ENCODE measurements at places on chromosomes 3 and 15.
A peak's percentile ranks its signal among the peaks of the same experiment; 100 is the strongest.

- H3K36me3 ChIP-seq = no peaks in the 10 kb centered on the region
- no peak for DNase-seq
- H3K4me1 ChIP-seq = peaks cover 26% of the 10 kb centered on the region
- no peaks in the 10 kb centered on the region for H3K27me3 ChIP-seq
- H3K4me3 ChIP-seq = no peak overlapping the region
Measured at GRCh38 chr15:58309963-58310928, 121.5 kb upstream of the LIPC start.

GRCh38 chr3:80366808-80367548, 599.2 kb upstream of the ROBO1 start:
- no peaks in the 10 kb centered on the region for H3K36me3 ChIP-seq
- no peaks in the 10 kb centered on the region for H3K4me1 ChIP-seq
- H3K27ac ChIP-seq = no peak overlapping the region
- no peak overlapping the region for H3K4me3 ChIP-seq
- no peaks in the 10 kb centered on the region for H3K27me3 ChIP-seq

GRCh38 chr3:135970506-135971116, 5.1 kb downstream of the PPP2R3A start:
- DNase-seq = no peak
- no peak overlapping the region for H3K27ac ChIP-seq
- peaks cover 36% of the 10 kb centered on the region for H3K27me3 ChIP-seq
- no peaks in the 10 kb centered on the region for H3K36me3 ChIP-seq
- H3K4me3 ChIP-seq = no peak overlapping the region
- H3K4me1 ChIP-seq = no peaks in the 10 kb centered on the region

DNA sequence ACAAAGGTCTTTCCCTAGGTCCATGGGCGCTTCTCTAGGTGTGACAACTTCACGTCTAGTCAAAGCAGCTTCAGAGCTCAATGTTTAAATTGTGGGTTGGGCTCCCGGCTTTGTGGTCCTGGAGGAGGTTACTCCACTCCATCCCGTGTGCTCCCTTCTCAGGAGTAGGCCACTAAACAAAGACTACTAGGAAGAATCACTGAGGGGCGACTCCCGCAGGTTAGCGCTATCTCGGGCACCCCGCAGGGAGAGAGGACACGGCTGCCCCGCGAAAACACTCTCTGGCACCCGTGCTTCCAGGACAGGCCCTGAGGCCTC, 500 bp downstream of the PARP6 start:
- H3K27ac ChIP-seq = peak overlapping the region; percentile 89
- H3K4me3 ChIP-seq = peak overlapping the region; percentile 88
- DNase-seq = no peak
- H3K4me1 ChIP-seq = peaks cover 39% of the 10 kb centered on the region
- no peaks in the 10 kb centered on the region for H3K27me3 ChIP-seq

- no peaks in the 10 kb centered on the region for H3K36me3 ChIP-seq
- H3K27ac ChIP-seq = no peak overlapping the region
- H3K4me3 ChIP-seq = no peak overlapping the region
Measured at GRCh38 chr3:10974131-10974530, 18.4 kb upstream of the SLC6A1 start.

- no peaks in the 10 kb centered on the region for H3K36me3 ChIP-seq
- no peaks in the 10 kb centered on the region for H3K27me3 ChIP-seq
- peaks cover 11% of the 10 kb centered on the region for H3K4me1 ChIP-seq
- H3K27ac ChIP-seq = no peak overlapping the region
- H3K4me3 ChIP-seq = no peak overlapping the region
Measured at GRCh38 chr15:59294574-59295260, 78.0 kb downstream of the MYO1E start.

DNA sequence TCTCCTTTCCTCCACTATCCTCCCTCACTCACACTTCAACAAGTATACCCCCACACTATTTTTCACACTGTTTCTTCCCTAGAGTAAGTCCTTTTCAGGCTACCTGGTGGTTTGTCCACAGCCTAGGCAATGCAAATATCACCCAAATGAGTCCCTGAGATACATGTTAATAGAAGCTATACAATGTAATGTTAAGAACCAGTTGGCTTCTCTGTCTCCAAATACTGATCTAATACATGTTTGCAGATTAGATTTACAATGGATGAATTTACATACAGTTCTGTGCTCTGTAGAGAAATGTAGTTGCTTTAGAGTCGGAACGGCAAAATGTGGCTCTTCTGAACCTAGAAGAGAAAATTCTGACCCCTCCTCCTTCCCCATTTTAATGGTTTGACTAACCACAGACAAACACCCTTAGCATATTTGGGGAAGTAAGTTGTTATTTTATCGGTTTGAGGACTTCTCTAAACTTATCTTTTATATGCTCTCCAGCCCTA, 63.6 kb upstream of the MBNL1 start:
- H3K27ac ChIP-seq = peak overlapping the region; percentile 99
- H3K27me3 ChIP-seq = no peaks in the 10 kb centered on the region
- H3K4me3 ChIP-seq = peak overlapping the region; percentile 99
- peaks cover 53% of the 10 kb centered on the region for H3K4me1 ChIP-seq
- DNase-seq = no peak

DNA sequence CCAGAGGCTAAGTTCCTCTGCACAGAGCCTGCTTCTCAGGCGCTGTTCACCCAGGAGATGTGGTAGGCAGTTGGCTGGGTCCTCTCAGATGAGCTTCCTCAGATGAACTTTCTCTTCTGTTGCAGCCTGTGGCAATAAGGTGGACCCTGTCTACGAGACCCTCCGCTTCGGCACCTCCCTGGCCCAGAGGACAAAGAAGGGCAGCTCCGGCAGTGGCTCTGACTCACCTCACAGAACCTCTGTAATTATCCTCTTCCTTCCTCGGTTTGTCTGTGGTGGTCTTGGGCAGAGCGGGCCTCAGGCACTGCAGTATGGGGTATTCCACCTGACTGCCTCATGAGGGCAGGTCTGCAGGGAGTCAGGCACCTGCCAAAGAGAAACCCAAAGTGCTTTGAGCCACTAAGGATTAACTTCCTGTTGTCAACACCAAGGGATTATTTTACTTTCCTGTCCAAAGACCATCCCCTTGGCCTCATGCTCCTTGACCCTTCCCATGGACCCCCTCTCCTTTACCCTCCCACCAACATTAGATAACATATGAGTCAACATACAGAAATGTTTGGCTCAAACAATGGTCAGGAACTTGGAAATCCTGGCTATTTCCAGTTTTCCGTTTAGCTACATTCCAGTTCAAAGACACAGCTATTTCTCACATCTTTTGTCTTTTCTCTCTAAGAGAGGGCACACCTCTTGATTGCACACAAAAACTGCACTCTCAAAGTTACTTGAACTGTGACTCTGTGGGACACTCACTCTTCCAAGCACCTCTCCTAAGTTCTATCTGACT, 105.9 kb downstream of the STAC start:
- no peak overlapping the region for H3K4me3 ChIP-seq
- no peaks in the 10 kb centered on the region for H3K27me3 ChIP-seq
- no peak overlapping the region for H3K27ac ChIP-seq
- DNase-seq = no peak

DNA sequence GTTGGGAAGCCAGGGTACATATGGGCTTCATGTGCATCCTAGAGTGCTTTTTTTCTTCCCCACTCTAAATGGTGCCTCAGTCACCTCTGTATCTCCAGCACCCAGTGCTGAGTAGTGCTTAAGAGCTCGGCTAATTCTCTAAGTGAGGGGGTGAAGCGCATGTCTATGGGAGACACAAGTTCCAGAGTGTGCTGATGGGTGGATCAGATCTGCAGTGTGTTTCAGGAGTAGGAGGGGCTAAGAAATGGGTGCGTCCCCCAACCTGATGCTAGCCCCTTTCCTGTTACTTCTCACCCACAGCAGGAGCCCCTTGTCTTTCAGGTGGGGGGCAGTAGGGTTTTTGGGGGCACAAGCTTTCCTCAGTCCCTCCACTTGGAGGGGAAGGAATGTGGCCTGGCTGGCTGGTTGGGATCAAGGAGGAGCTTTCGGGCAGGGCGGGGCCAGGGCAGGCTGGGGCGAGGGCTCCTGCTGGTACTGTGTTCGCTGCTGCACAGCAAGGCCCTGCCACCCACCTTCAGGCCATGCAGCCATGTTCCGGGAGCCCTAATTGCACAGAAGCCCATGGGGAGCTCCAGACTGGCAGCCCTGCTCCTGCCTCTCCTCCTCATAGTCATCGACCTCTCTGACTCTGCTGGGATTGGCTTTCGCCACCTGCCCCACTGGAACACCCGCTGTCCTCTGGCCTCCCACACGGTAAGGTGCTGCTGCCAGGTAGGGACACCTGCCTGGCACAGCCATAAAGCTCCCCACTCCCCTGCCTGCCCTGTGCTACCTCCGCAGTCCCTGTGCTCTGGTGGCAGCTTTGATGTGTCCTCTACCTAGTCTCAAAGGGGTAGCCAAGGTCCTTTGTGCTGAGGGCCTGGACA, at the start of gene IL17RE:
Gene IL17RE (plus strand): TSS at position 477 of the 866 bp plus-strand sequence. CDS start 85 bp downstream, at position 562.
- H3K4me1 ChIP-seq = peaks cover 39% of the 10 kb centered on the region
- no peak for DNase-seq
- peak within 1 kb of the TSS; percentile 79 for H3K4me3 ChIP-seq
- H3K36me3 ChIP-seq = no peaks in the 10 kb centered on the region
- H3K27me3 ChIP-seq = no peaks in the 10 kb centered on the region
- peak within 1 kb of the TSS; percentile 79 for H3K27ac ChIP-seq

- no peak for DNase-seq
- peak overlapping the region; percentile 90 for H3K27ac ChIP-seq
- H3K27me3 ChIP-seq = no peaks in the 10 kb centered on the region
- H3K4me3 ChIP-seq = peak overlapping the region; percentile 78
Measured at GRCh38 chr3:134251731-134252391, 1.2 kb upstream of the RYK start.

GRCh38 chr3:135771760-135772159, 193.8 kb upstream of the PPP2R3A start:
- no peaks in the 10 kb centered on the region for H3K4me1 ChIP-seq
- H3K27ac ChIP-seq = no peak overlapping the region
- no peak overlapping the region for H3K4me3 ChIP-seq
- no peaks in the 10 kb centered on the region for H3K27me3 ChIP-seq

- no peak for DNase-seq
- H3K4me3 ChIP-seq = peak overlapping the region; percentile 73
- H3K36me3 ChIP-seq = peaks cover 2% of the 10 kb centered on the region
- H3K27me3 ChIP-seq = peaks cover 32% of the 10 kb centered on the region
- peaks cover 13% of the 10 kb centered on the region for H3K4me1 ChIP-seq
Measured at GRCh38 chr15:64045774-64046420, 388 bp downstream of the DAPK2 start.

DNA sequence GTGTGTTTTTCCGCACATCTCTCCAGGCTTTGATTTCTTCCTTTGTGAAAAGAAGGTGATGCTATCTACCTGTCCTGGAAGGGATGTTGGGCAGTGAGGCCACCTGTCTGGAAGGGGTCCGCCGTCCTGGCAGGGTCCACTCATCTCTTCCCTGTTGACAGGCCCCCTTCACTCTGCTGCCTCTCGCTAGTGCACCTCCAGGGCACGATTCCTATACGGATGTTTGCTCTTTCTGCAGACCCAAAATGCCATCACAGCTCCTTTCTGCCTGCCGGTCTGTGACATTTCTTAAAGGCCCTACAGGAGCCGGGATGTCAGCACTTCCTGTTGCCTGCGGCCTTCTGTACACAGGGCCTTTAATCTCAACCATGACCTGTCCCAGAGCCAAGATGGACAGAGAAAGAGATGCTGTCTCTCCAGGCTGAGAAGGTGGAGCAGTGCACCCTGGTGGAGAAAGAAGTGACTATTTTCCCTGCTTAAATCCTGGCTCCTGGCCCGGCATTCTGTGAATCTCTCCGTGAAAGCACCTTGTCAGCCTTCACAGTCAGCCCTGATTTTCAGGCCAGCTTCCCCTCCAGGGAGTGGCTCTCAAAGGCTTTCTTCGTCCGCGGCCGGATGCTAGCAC, 7.4 kb downstream of the FAM3D start:
- H3K27ac ChIP-seq = no peak overlapping the region
- peaks cover 2% of the 10 kb centered on the region for H3K36me3 ChIP-seq
- DNase-seq = no peak
- H3K4me3 ChIP-seq = no peak overlapping the region

DNA sequence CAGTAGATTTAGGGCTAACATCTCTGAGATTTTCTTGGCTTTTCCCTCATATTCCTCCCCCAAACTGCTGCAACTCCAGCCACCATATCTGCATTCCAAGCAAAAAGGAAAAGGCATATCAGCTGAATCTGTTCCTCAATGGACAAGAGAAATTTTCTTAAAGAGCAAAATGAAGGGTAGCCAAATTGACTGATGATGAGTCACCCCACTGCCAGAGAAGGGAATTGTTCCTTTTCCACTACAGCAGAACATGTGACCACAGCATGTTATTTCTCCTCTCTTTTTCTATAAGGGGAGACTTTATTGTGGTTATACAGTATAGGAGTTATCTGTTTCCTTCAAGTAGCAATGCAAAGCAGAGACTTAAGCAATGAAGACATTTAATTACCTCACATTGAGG, 172.5 kb downstream of the MTHFS start:
- H3K27me3 ChIP-seq = peaks cover 30% of the 10 kb centered on the region
- H3K4me3 ChIP-seq = no peak overlapping the region
- no peak overlapping the region for H3K27ac ChIP-seq
- H3K36me3 ChIP-seq = no peaks in the 10 kb centered on the region
- H3K4me1 ChIP-seq = no peaks in the 10 kb centered on the region

GRCh38 chr3:194112120-194113106, 23.5 kb upstream of the HES1 start:
- H3K4me3 ChIP-seq = no peak overlapping the region
- H3K27me3 ChIP-seq = peaks cover 25% of the 10 kb centered on the region
- DNase-seq = no peak
- H3K27ac ChIP-seq = no peak overlapping the region
- peaks cover 3% of the 10 kb centered on the region for H3K4me1 ChIP-seq

DNA sequence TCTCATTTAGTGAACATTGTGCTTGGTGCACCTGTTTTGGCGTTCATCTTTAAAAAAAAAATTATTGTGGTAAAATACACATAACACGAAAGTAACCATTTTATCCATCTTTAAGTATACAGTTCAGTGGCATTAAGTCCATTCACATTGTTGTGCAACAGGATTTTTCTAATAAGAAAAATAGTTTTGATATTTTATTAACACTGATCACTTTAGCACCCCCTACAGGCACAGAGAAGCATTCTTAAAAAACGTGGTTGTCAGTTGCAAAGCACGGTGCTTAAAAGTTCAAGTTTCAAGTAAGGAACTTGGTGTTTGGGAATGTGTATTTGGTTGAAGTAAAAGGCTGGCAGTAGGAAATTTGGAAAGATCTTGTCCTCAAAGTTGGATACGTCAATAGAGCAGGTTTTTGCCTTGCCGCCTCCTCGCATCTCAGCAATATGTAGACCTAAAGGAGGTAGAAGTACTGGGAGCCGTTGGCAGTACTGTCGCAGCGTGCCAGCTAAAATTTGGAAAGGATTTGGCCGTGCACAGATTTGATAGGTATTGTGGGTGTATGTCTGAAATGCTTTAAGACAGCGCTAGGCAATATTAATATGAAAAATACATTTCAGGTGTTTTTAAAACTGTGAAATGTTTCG, 110.4 kb downstream of the LRRC28 start:
- no peak for DNase-seq
- H3K36me3 ChIP-seq = peaks cover 8% of the 10 kb centered on the region
- peaks cover 5% of the 10 kb centered on the region for H3K4me1 ChIP-seq
- no peak overlapping the region for H3K4me3 ChIP-seq
- H3K27me3 ChIP-seq = no peaks in the 10 kb centered on the region
- H3K27ac ChIP-seq = no peak overlapping the region

GRCh38 chr3:101701696-101702634, 15.4 kb upstream of the RPL24 start:
- H3K27ac ChIP-seq = peak overlapping the region; percentile 53
- H3K27me3 ChIP-seq = no peaks in the 10 kb centered on the region
- H3K4me1 ChIP-seq = no peaks in the 10 kb centered on the region
- no peak overlapping the region for H3K4me3 ChIP-seq
- H3K36me3 ChIP-seq = no peaks in the 10 kb centered on the region

GRCh38 chr15:71125831-71126450, 10.7 kb downstream of the THSD4 start:
- no peak overlapping the region for H3K27ac ChIP-seq
- H3K4me3 ChIP-seq = no peak overlapping the region
- no peak for DNase-seq
